ENCODE measurements at places on chromosomes 16 and 17.

- DNase-seq = no peak
Observed at GRCh38 chr16:12801511-12802042, 2.1 kb downstream of the CPPED1 start.

GRCh38 chr17:47998044-47998443, 27.1 kb downstream of the CDK5RAP3 start:
- DNase-seq = no peak

DNA sequence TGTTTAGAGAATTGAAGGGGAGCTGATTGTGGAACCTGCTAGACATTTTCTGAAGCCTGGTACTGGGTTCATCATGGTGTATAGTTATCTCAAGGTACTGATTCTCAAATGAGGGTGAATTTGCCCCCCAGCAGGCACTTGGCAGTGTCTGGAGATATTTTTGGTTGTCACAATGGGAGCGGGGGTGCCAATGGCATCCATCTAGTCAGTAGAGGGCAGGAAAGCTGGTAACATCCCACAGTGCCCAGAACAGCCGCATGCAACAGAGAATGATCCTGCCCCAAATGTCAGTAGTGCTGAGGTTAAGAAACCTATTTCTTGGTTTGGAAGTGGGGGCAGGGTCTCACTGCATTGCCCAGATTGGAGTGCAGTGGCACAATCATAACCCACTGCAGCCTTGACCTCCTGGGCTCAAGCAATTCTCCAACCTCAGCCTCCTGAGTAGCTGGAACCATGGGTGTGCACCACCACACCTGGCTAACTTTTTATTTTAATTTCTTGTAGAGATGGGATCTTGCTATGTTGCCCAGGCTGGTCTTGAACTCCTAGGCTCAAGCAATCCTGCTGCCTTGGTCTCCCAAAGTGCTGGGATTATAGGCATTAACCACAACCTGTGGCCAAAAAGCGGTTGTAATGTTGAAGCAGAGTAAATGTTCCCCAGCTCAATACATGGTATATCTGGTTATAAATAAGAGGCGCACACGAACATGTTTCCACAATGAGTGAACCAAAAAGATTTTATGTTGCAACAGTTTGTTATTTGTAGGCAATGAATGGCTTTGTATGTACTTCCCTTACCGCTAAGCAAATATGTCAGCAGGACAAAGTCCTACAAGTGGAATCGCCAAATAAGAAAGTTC, 46.4 kb upstream of the EEF2KMT start:
- no peak for DNase-seq

DNA sequence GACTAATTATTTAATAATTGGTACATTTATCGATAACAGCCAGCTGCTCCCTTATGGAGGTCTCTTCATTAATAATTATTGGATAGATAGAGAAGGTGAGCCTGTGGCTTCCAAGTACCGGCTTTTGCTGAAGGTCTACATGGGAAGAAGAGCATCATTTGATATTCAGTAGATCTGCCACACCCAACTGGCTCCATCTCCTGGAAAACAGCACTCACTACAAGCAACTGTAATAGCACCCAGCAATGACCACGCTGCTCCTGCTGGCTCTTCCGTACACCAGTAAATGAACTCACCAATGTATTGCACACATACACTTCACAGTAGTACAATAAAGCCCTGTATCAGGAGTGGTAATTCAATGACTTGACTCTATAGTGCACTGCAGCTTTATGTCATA, 19.5 kb downstream of the MARVELD3 start:
- DNase-seq = peak; percentile 50

DNA sequence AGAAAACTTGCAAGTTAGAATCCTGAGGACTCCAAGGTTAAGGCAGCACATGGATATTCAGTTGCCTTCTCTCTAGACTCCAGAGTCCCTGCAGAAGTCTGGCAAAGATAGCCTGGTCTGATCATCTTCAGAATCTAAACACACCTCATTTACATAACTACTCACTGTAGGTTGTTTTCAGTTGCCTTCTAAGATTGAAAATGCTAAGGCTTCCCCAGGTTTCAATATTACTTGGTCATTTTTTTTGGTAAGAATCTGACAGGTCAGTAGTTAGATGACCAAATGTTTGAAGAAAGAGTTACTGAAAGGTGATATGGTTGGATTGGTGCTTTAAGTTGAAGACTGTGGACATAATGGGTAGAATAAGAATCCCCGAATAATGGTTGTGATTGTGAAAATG, 205.4 kb upstream of the KCNJ16 start:
- no peak for DNase-seq

- no peak for DNase-seq
Observed at GRCh38 chr17:42221886-42222745, 27.8 kb upstream of the GHDC start.

DNA sequence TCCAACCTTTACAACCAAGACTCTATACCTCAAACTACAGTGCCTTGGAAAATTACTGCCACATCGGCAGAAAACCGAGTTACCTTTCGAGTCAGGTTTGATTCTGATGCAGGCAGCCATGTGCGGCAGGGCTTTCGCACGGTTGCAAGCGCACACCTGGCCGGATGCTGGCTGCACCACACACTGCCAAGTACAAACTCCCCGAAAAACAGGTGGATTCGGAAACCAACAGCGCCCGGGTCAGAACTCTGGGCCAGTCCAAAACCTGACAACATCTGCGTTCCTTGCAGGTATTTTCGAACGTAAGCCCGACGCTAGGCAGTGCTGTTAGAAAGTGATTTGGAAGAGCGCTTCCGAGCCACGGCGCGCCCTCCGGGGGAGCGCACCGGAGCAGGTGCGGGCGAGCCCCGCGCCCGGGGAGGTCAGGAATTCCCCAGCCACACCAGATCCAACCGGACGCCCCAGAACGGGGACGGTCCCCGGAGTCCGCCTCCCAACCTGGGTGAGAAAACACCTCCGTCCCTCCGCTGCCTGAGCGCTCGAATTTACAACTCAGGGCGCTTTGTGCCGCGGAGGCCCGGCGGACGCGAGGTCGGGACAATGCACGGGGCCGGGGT, 1.2 kb downstream of the USP7 start:
- peak; percentile 8 for DNase-seq

DNA sequence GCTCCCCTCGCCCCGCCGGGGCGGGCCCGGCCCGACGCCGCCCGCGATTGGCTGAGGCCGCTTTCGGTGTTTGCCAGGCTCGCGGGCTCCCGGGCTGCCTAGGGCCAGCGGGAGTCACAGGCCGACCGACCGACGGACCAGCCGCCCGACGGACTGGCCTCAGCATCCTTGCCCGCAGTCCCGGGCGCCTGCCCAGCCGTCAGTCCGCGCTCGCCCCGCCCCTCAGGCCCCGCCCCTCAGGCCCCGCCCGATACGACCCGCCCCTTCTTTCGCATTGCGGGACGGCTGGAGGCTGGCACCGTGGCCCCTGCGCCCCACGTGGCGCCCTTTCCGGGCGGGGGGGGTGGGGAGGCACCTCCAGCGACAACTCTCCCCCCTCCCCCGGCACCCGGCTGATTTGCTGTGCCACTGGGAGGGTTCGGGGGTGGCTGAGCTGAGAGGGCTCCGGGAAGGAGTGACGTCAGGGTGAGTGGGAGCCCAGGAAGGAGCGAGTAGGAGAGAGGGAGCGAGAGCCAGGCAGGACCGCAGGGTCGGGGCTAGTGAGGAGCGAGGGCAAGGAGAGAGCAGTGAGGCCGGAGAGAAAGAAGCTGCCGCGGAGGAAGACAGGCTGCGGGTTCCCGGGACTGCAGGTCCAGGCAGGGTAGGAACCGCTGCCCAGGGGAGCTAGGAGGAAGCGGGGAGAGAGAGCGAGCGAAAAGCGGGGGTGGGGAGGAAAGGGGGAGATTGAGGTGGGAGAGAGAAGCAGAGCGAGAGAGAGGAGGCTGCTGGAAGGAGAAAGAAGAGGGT, at the start of gene ASPHD1:
TSS of gene ASPHD1 (plus strand) at position 387 of the 786 bp plus-strand sequence. CDS start 484 bp downstream, outside the sequence.
- DNase-seq = peak; percentile 57

- no peak for DNase-seq
Observed at GRCh38 chr17:40442392-40443195, 656 bp upstream of the IGFBP4 start.

- DNase-seq = peak; percentile 19
Observed at GRCh38 chr16:75304521-75305363, 53.3 kb upstream of the BCAR1 start.

- DNase-seq = no peak
Observed at GRCh38 chr16:870856-871561, 70.5 kb upstream of the GNG13 start.

- DNase-seq = peak; percentile 85
Observed at GRCh38 chr17:39928858-39929645, 1.5 kb downstream of the LRRC3C start.

DNA sequence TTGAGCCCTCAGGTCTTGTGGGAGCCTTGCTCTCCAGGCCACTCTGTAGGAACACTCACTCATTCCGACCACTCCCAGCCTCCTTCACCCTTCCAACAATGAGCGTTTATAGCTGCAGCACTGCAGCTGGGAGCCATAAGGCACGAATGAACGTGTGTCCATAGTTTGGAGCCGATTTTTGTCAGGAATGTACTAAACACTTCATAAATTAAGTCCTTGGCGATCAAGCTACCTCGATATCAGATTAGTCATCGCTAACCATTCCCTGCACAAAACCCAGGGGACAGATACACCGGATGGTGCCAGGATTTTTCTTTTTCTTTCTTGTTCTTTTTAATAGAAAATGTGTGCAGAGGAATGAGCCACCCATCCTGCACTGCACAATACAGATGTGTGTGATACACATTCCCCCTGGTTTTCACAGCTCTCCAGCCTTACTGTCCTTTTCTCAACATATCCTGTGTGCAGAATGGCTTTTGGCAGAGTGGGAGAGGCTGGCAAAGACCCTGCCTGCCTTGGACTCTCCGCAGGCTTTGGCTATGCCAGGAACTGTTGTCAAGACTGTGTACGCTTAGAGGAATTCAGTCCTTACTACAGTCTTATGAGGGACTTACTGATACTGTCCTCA, 68.4 kb upstream of the ELAC2 start:
- no peak for DNase-seq

DNA sequence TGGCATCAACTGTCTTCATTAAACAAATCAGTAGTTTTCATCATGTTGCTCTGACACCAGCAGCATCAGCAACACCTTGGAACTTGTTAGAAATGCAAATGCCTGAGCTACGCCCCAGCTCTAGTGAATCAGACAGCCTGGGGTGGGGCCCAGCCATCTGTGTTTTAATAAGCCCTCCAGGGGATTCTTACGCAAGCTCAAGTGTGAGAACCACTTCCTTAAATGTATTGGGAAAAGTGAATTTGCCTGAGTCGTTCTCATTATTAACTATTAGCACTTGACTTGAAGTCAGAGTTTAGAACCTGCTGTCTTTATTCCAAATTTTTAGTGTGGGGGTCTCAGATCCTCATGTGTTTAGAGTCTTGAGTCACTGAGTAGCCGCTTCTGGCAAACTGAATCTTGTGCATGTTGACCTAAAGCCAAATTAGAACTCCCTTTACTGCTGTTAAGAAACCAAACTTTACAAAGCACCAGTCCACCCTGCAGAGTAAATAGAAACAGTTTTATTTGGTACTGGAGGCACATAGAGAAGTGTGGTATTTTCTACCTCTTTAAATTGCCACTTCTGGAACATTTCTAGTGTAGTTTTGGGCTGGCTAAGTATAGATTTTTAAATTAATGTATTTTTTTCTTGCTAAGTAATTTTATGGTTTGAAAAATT, 137.4 kb upstream of the COX10 start:
- peak; percentile 28 for DNase-seq

- DNase-seq = no peak
Observed at GRCh38 chr16:61364990-61365389, 671.2 kb downstream of the CDH8 start.

- DNase-seq = peak; percentile 73
Observed at GRCh38 chr16:84718-85406, 6.8 kb downstream of the MPG start.

DNA sequence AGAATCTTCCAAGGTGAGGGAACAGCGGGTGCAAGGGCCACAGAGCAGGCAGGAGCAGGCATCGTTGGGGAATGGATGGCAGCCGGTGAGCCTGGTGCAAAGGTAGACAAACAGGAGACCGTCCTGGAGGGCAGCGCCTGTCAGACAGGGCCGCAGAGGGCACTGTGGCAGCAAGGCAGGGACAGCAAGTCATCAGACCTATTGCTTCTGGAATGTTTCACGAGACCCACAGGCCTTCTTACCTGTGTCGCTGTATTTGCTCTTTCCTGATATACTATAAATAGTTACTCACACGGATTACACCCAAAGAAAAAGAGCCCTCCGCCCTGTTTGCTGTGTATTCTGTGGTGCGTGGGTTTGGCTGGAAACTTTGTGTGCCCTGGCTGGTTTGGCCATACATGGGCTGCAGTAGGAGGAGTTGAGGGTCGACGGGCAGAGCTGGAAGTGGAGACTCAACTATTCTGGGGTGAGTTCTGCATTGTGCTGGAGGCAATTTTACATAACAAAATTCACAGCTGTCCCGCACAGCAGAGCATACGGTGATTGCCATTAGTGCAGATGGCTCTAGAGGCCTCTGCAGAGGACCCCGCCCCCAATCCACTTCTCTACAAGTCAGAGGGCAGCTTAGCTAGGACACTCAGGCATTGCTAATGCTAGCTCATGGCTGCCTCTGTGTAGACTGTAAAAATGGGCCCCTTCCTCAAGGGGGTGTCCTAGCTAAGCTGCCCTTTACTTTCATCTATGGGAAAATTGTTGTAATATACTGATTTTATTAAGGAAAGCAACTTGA, 18.6 kb upstream of the POLR3E start:
- no peak for DNase-seq

GRCh38 chr16:49930841-49931240, 74.9 kb upstream of the ZNF423 start:
- no peak for DNase-seq

DNA sequence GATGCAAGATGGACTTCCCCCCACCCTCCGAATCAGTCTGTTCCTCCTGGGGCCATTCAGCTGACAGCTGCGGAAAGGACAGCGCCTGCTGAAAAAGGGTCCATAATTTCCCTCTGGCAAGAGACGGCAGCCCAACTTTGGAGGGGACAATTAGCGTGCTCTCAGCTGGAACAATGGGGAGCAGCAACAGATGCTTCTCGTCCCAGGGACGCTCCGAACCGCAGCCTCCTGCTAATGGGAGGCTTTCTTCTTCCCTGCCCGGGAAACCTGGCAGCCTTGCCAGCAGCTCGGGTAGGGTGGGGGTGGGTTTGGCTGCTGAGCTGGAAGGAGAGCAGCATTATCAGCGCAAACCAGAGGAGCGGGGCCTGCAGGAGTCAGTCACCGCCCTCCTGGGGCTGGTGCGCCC, 500.0 kb upstream of the SALL1 start:
- DNase-seq = no peak

Data from PC-3 (cell line).